ENCODE measurements at places on chromosomes 7 and 10.

DNA sequence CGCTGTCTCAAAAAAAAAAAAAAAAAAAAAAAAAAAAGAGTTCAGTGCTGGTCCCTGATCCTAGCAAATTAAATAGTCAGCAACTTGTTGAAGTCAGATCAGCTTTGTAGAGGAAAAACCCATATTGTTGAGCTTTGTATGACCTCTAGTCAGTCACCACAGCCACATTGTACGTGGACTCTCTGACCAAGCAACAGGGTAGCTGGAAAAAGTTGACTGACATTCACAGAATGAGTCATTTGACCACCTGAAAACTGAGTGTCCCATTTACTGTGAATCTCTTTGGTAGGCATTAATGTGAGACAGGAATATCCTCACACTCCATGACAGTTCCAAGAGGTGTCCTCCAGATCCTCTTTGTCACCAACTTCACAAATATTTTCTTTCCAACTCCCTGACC lies 371.1 kb downstream of the LRRTM3 start:
- no peak for DNase-seq

GRCh38 chr7:42197451-42197850 lies 39.6 kb downstream of the GLI3 start:
- DNase-seq: no peak

- no peak for DNase-seq
Measured at GRCh38 chr10:104556831-104557230, 84.3 kb upstream of the SORCS3 start.

- DNase-seq: no peak
Measured at GRCh38 chr7:23490357-23491135, 20.3 kb upstream of the IGF2BP3 start.

DNA sequence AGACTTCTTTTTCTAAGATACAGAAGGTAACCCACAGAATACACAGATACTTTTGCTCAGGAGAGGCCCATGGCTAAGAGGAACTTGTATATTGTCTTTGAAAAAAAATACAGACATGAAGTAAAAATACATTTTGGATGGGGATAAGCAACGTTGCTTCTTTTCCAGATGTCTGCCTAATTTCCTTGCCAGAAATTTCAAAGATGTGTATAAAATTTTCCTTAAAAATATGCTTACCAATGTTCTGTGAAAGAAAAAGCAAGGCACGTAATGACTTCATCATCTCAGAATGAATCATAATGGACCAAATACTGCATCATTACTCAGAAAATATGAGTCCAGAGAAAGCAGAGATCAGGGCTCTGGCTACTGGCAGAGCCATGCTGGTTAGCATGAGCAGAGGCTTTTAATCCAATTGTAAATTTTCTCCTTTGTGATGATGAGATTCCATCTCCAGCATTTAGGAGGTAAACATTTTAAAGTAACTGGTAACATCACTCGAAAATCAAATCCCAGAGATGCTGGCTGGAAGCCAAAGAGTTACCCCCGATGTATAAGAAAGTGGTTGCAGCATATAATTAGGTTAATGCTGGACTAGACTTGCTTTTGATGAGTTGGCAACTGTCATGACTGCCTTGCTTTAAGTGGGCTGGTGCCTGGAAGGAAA lies 272.5 kb downstream of the SEMA3A start:
- DNase-seq: no peak
